ENCODE measurements at places on chromosomes 7 and 10.

GRCh38 chr10:62080905-62081304 is 179.4 kb downstream of the ARID5B start:
- DNase-seq, result no peak
- peak overlapping the region; percentile 24 for H3K27ac ChIP-seq
- H3K27me3 ChIP-seq, result no peaks in the 10 kb centered on the region
- no peak overlapping the region for H3K4me3 ChIP-seq

DNA sequence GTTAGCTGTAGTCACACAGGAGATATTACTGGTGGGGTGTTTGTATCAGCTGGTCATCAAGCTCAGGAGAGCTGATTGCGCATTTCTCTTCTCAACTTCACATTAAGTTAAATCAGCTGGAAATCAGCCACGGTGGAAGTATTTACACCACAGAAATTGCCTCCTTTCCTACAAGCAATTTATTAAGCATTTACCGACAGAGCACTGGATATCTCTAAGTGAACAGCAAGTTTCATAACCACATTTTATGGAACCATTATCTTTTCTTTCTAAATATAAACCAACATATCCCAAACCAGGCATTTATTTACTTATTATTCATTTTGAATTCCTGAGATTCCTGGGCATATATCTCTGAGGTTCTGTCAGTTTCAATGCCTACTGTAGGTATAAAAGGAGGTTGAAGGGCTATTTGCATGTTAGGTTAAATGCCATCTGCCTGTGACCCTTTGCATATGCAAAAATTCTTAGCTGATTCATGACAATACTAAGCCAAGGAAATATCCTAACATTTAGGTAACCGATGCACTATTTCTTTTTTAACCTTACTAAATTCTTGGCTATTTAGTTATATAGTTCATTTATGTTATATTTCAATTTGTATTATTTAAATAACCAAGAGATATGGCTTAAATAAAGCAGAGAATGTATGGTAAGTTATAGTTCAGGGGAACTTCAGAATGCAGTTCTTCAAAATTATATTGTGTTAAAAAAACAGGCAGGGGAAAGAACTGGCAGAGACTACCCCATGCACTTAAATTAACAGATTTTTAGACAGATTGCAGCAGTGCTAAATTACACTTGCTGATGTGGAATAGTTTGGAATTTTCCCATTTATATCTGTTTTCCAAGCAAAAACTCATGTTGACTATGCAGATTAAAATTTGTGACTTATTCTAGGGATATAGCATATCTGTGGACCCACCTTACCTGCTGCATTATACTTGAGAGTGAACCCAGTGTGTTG is 56.8 kb downstream of the DYNC1I1 start:
- H3K36me3 ChIP-seq, result no peaks in the 10 kb centered on the region
- H3K4me3 ChIP-seq, result no peak overlapping the region
- no peaks in the 10 kb centered on the region for H3K4me1 ChIP-seq
- no peaks in the 10 kb centered on the region for H3K27me3 ChIP-seq
- no peak for DNase-seq

- H3K27me3 ChIP-seq, result no peaks in the 10 kb centered on the region
- no peak for DNase-seq
- no peak overlapping the region for H3K4me3 ChIP-seq
These were observed 110.2 kb downstream of the COL13A1 start for GRCh38 chr10:69911613-69912528.

DNA sequence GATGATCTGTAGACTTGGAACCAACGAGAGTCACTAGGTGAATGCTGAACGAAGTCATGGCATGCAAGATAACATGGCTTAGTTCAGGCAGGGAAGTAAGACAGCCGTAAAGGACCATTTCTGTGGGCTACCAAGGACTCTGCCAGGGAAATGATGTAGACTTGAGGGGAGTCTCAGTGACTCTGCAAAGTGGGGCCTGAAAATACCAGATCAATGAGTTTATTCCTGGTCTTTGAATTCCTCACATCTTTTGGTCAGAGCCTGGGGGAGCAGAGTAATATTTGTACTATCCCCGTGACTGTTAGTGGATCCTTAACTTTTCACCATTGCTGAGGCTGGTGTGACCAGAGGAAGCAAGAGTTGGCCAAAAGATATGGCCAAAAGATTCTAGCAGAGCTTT is 60.7 kb upstream of the INHBA start:
- H3K36me3 ChIP-seq, result no peaks in the 10 kb centered on the region
- no peak for DNase-seq
- no peaks in the 10 kb centered on the region for H3K27me3 ChIP-seq

- H3K27ac ChIP-seq, result no peak overlapping the region
- H3K36me3 ChIP-seq, result no peaks in the 10 kb centered on the region
- H3K4me3 ChIP-seq, result no peak overlapping the region
- H3K4me1 ChIP-seq, result no peaks in the 10 kb centered on the region
These were observed 116.3 kb downstream of the CYP26A1 start for GRCh38 chr10:93189944-93190343.

GRCh38 chr10:27369880-27370279 is 129.3 kb upstream of the ACBD5 start:
- no peak overlapping the region for H3K27ac ChIP-seq
- H3K4me1 ChIP-seq, result no peaks in the 10 kb centered on the region
- H3K36me3 ChIP-seq, result no peaks in the 10 kb centered on the region
- H3K27me3 ChIP-seq, result no peaks in the 10 kb centered on the region

DNA sequence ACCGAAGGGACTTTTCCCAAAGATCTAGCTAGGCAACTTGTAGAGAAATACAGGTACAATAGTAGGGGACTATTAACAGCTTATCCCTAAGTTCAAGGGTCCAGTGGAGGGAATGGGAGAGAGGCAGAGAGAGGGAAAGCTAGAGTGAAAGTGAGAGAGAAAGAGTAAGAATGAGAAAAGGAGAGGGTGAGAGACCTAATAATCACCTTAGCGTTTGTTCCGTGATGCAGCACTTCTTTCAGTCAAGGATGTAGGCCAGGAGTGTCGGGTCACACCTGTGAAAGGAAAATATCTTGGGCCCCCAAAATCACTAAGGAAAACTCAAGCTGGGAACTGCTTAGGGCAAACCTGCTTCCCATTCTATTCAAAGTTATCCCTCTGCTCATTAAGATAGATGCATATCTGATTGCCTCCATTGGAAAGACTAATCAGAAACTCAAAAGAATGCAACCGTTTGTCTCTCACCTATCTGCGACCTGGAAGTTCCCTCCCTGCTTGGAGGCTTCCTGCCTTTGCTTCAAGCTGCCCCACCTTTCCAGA is 75.2 kb downstream of the ST8SIA6 start:
- no peak for DNase-seq
- no peaks in the 10 kb centered on the region for H3K36me3 ChIP-seq
- H3K4me1 ChIP-seq, result no peaks in the 10 kb centered on the region
- no peaks in the 10 kb centered on the region for H3K27me3 ChIP-seq

- no peak overlapping the region for H3K27ac ChIP-seq
- no peaks in the 10 kb centered on the region for H3K4me1 ChIP-seq
- peaks cover 3% of the 10 kb centered on the region for H3K27me3 ChIP-seq
- H3K4me3 ChIP-seq, result no peak overlapping the region
- DNase-seq, result no peak
These were observed 282.0 kb upstream of the AKR1E2 start for GRCh38 chr10:4543938-4544533.

- peak overlapping the region; percentile 26 for H3K4me3 ChIP-seq
- DNase-seq, result peak; percentile 92
- H3K27ac ChIP-seq, result peak overlapping the region; percentile 68
These were observed 165.9 kb downstream of the DNAJB6 start for GRCh38 chr7:157502701-157503111.

DNA sequence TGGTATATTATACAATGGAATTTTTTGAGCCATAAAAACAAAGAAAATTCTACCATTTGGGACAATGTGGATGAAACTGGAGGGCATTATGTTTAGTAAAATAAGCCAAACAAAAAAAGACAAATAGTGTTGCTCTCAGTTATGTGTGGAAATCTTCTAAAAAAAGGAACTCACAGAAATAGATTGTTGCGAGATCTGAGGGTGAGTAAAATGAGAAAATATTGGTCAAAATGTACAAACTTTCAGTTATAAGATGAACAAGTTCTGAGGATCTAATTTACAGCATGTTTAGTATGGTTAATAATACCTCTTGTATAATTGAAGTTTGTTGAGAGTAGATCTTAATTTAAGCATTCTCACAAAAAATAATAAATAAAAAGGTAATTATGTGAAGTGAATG is 291.2 kb downstream of the KIF20B start:
- DNase-seq, result no peak
- H3K27me3 ChIP-seq, result no peaks in the 10 kb centered on the region
- H3K4me1 ChIP-seq, result no peaks in the 10 kb centered on the region
- no peak overlapping the region for H3K27ac ChIP-seq

DNA sequence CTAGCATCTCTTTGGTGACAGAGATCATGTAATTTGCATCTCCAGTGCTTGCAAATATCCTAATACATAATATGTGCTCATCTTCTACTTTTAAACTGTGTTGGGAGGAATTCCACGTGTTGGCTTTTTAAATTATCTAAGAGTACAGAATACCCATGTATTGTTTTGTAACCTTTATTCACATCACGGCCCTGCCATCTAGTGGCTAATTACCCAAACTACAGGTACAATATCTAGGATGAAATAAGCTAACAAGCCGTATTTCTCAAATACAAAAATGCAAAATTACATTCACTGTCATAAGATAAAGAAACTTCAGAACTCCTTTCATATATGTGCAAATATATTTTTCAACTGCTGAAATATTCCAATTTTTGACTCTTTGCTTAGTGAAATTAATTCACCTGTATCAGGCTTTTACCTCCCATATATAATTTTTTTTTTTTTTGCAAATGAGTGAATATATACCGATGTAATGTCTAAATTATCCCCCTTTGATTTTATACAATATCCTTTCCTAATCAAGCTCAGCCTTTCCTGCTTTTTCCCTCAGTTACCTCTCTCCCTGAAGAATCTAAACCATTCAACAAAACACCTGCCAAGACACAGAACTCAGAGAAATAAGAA is 30.3 kb upstream of the LSM8 start:
- H3K36me3 ChIP-seq, result no peaks in the 10 kb centered on the region
- H3K27ac ChIP-seq, result no peak overlapping the region
- peaks cover 3% of the 10 kb centered on the region for H3K27me3 ChIP-seq
- H3K4me1 ChIP-seq, result no peaks in the 10 kb centered on the region

DNA sequence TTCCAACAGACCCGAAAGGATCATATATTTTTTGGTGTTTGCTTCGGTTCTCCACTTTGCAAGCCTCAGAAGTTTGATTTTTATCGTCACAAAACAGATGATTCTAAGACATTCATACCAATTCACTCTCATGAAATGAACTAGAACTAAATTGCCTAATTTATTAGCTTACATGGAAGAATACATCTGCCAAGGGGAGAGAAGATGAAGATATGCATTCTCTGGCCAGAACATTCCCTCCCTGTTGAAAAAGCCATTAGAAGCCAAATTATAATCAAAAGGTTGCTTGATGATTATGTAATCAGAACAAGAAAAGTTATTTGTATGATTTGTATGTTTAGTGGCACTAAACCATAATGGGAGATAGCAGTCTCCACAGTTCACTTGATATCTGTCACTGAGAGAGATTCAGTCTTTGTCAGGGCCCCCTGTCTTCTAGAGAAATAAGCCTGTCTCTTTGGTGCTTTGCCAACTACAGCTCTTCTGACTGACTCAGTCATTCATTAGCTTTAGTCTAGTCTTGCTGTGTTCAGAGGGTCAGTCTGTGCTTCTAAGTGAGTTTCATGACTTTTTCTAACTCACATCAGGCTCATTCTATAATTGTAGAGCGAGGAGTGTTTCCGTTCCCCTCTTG is 95.3 kb upstream of the GNAI1 start:
- no peaks in the 10 kb centered on the region for H3K36me3 ChIP-seq
- no peaks in the 10 kb centered on the region for H3K27me3 ChIP-seq
- H3K4me1 ChIP-seq, result no peaks in the 10 kb centered on the region
- H3K27ac ChIP-seq, result no peak overlapping the region
- no peak for DNase-seq

- no peak overlapping the region for H3K4me3 ChIP-seq
- H3K27ac ChIP-seq, result no peak overlapping the region
- H3K36me3 ChIP-seq, result no peaks in the 10 kb centered on the region
- no peaks in the 10 kb centered on the region for H3K27me3 ChIP-seq
These were observed 15.4 kb downstream of the CUX1 start for GRCh38 chr7:101832685-101833375.

DNA sequence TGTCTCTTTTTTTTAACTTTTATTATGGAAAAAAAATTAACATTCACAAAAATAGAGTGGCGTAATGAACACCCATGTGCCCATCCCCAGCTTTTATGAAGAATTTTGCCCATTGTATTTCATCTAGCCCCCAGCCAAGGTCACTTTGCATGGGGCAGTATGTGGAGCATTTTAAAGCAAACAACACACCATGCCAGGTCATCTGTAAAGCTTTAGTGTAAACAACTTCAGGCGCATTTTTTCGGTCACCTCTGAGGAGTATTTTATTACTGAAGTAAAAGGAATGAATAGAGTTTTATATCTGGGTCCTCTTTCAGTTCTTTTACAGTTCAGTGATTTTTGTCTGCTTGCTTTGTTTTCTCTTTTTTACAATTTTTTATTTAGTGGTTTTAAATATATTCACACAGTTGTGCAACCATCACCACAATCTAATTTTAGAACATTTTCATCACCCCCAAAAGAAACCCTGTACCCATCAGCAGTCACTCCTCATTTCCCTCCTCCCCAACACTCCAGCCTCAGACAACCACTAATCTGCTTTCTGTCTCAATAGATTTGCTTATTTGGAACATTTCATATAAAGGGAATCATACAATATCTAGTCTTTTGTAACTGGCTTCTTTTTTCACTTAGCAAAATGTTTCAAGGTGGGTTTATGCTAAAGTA is 87.9 kb downstream of the SLC37A3 start:
- H3K27me3 ChIP-seq, result no peaks in the 10 kb centered on the region
- H3K4me3 ChIP-seq, result no peak overlapping the region
- no peak overlapping the region for H3K27ac ChIP-seq
- H3K36me3 ChIP-seq, result no peaks in the 10 kb centered on the region
- H3K4me1 ChIP-seq, result no peaks in the 10 kb centered on the region

- H3K27ac ChIP-seq, result no peak overlapping the region
- no peaks in the 10 kb centered on the region for H3K4me1 ChIP-seq
- H3K36me3 ChIP-seq, result no peaks in the 10 kb centered on the region
- no peak for DNase-seq
- H3K27me3 ChIP-seq, result no peaks in the 10 kb centered on the region
These were observed 35.2 kb upstream of the ITPRID1 start for GRCh38 chr7:31478721-31479120.

GRCh38 chr10:36051500-36051991 is 409.4 kb upstream of the FZD8 start:
- no peaks in the 10 kb centered on the region for H3K27me3 ChIP-seq
- H3K36me3 ChIP-seq, result no peaks in the 10 kb centered on the region
- no peaks in the 10 kb centered on the region for H3K4me1 ChIP-seq
- no peak for DNase-seq
- no peak overlapping the region for H3K4me3 ChIP-seq

- H3K27me3 ChIP-seq, result no peaks in the 10 kb centered on the region
- H3K27ac ChIP-seq, result no peak overlapping the region
- H3K4me1 ChIP-seq, result peaks cover 5% of the 10 kb centered on the region
- H3K36me3 ChIP-seq, result no peaks in the 10 kb centered on the region
These were observed 1.8 kb downstream of the SNCG start for GRCh38 chr10:86960003-86960862.
